ENCODE measurements at places on chromosomes 1 and 21. TPM values are rescaled to one million over a fixed set of nuclear protein-coding genes. Genes with fewer than 3 reads are reported as not detected.

DNA sequence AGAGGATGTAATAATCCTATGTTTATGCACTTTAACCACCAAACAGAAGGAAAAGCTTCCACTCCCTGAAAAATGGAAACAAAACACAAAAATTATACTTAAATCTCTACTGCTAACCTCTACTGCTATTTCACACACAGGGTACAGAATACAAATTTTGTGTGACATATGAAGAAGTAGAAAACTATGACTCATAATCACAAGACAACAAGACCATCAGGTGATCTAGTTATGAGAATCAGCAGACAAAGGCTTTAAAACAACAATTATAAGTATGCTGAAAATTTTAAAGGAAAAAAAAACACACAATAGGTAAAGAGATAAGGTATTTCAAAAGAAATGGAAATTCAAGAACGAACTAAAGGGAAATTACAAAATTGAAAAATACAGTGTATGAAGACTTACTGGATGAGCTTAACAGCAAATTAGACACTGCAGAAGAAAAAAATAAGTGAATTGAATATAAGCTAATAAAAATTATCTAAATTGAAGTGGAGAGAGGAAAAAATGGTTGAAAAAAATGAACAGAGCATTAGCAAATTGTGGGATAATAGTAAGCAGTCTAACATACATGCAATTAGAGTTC, 13.6 kb upstream of the NAV1 start:
- no peak overlapping the region for H3K4me3 ChIP-seq
- no peaks in the 10 kb centered on the region for H3K36me3 ChIP-seq
- no peaks in the 10 kb centered on the region for H3K27me3 ChIP-seq
- no peak for DNase-seq
- no peak overlapping the region for H3K27ac ChIP-seq

DNA sequence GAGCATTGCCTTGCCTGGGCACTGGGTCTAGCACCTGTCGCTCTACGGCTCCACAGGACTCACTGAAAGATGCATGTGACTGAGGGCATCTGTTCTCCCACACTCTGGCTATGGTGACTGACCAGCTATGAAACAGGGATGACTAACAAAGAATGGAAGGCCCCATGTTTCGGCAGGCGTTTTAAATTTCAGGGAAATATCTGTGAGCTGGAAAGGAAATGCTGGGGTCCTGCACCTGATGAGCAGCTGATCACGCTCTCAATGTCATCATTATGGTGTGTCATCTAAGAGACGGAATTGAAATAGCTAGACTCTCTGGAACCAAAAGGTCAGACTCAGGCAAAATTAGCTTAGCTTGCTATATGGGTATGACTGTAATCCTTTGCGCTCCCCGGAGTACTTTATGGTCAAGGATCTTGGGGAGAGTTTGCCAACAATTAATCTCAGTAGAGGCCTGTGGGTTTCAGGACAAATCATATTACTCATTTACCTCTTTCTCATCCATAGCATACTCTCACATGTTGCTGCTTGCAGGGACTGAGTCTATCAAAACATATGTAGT, 24.5 kb upstream of the PALMD start:
- H3K36me3 ChIP-seq = no peaks in the 10 kb centered on the region
- H3K4me1 ChIP-seq = no peaks in the 10 kb centered on the region
- H3K27ac ChIP-seq = peak overlapping the region; percentile 62
- DNase-seq = no peak

- no peak overlapping the region for H3K27ac ChIP-seq
- H3K36me3 ChIP-seq = no peaks in the 10 kb centered on the region
- H3K27me3 ChIP-seq = no peaks in the 10 kb centered on the region
- H3K4me3 ChIP-seq = no peak overlapping the region
Observed at GRCh38 chr1:125065092-125065820, 3880.5 kb downstream of the SRGAP2C start.

DNA sequence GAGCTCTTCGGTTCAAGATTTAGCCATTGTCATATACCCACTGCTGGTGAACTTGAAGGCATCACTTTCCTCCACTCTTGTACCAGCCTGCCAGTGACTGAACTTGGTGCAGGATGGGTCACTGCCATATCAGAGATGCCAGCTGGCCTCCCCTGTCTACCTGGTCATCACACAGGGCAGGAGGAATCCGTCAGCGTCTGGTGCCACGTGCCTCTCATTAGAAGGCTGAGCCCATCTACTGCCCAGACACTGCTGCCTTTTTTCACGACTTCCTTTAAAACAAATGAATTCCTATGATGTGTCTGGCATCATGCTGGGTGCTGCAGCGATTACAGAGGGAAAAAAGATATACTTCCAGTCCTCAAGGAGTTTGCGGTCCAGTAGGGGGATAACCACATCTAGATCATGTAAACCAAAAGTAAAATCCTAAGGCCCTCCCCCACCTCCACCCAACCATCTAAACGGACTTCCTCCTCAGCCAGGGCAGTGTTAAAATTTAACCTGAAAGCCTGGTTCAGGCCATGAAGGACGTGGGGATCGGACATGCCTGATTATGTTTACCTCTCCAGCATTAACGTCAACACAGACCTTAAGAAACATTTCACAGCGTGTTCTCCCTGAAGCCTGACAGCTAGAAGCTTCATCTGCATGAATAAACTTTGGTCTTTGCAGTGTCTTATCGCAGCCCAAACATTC, 29.2 kb upstream of the PDE9A start:
- H3K27me3 ChIP-seq = no peaks in the 10 kb centered on the region
- DNase-seq = no peak
- no peak overlapping the region for H3K4me3 ChIP-seq

- no peak overlapping the region for H3K27ac ChIP-seq
- DNase-seq = no peak
- peaks cover 4% of the 10 kb centered on the region for H3K4me1 ChIP-seq
- H3K4me3 ChIP-seq = no peak overlapping the region
- no peaks in the 10 kb centered on the region for H3K27me3 ChIP-seq
Observed at GRCh38 chr1:93798291-93798690, 80.7 kb downstream of the DNTTIP2 start.

GRCh38 chr1:216805233-216805632, 82.0 kb upstream of the ESRRG start:
- H3K4me3 ChIP-seq = peak overlapping the region; percentile 46
- DNase-seq = no peak
- H3K36me3 ChIP-seq = no peaks in the 10 kb centered on the region
- H3K4me1 ChIP-seq = peaks cover 11% of the 10 kb centered on the region
- H3K27me3 ChIP-seq = no peaks in the 10 kb centered on the region
- peak overlapping the region; percentile 74 for H3K27ac ChIP-seq

GRCh38 chr1:58823481-58824010, 39.7 kb upstream of the JUN start:
- no peak overlapping the region for H3K4me3 ChIP-seq
- no peak overlapping the region for H3K27ac ChIP-seq
- H3K4me1 ChIP-seq = no peaks in the 10 kb centered on the region
- no peaks in the 10 kb centered on the region for H3K27me3 ChIP-seq
- DNase-seq = no peak

GRCh38 chr1:240946926-240947325, 335.0 kb upstream of the GREM2 start:
- no peaks in the 10 kb centered on the region for H3K36me3 ChIP-seq
- H3K4me1 ChIP-seq = no peaks in the 10 kb centered on the region
- no peaks in the 10 kb centered on the region for H3K27me3 ChIP-seq
- no peak for DNase-seq

- no peak overlapping the region for H3K4me3 ChIP-seq
- H3K27me3 ChIP-seq = no peaks in the 10 kb centered on the region
- H3K4me1 ChIP-seq = no peaks in the 10 kb centered on the region
- H3K27ac ChIP-seq = no peak overlapping the region
- H3K36me3 ChIP-seq = no peaks in the 10 kb centered on the region
Observed at GRCh38 chr1:168360151-168361021, 79.7 kb downstream of the TBX19 start.

- H3K4me1 ChIP-seq = no peaks in the 10 kb centered on the region
- DNase-seq = no peak
- no peak overlapping the region for H3K27ac ChIP-seq
- H3K36me3 ChIP-seq = no peaks in the 10 kb centered on the region
- H3K27me3 ChIP-seq = no peaks in the 10 kb centered on the region
- H3K4me3 ChIP-seq = no peak overlapping the region
Observed at GRCh38 chr1:218867941-218868626, 305.6 kb upstream of the LYPLAL1 start.

DNA sequence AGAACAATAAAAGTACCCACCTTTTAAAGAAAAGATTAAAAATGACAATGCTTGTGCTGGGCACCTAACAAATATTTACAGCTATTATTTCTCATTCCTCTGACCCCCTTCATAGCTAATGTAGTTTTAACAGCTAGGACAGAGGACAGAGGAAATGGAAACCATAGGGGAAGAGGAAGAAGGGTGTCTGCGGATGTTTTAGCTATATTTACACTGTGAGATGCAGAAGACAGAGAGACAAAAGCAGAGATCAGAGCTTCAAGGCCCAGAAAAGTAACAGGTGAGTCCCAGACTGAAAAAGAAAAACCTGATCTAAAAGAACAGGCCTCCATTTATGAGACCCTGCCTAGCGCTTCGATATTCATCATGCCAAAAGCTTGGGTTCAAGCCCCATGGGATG, 72.0 kb downstream of the ZNF281 start:
- no peak overlapping the region for H3K4me3 ChIP-seq
- no peak overlapping the region for H3K27ac ChIP-seq
- DNase-seq = no peak
- H3K4me1 ChIP-seq = no peaks in the 10 kb centered on the region
- H3K27me3 ChIP-seq = no peaks in the 10 kb centered on the region

- no peak overlapping the region for H3K27ac ChIP-seq
- H3K36me3 ChIP-seq = no peaks in the 10 kb centered on the region
- no peaks in the 10 kb centered on the region for H3K27me3 ChIP-seq
Observed at GRCh38 chr1:27005648-27006496, 6.8 kb downstream of the TENT5B start.

- no peaks in the 10 kb centered on the region for H3K27me3 ChIP-seq
- no peak for DNase-seq
- no peaks in the 10 kb centered on the region for H3K4me1 ChIP-seq
- no peak overlapping the region for H3K4me3 ChIP-seq
- H3K27ac ChIP-seq = no peak overlapping the region
Observed at GRCh38 chr1:157403203-157403602, 149.1 kb downstream of the FCRL5 start.

DNA sequence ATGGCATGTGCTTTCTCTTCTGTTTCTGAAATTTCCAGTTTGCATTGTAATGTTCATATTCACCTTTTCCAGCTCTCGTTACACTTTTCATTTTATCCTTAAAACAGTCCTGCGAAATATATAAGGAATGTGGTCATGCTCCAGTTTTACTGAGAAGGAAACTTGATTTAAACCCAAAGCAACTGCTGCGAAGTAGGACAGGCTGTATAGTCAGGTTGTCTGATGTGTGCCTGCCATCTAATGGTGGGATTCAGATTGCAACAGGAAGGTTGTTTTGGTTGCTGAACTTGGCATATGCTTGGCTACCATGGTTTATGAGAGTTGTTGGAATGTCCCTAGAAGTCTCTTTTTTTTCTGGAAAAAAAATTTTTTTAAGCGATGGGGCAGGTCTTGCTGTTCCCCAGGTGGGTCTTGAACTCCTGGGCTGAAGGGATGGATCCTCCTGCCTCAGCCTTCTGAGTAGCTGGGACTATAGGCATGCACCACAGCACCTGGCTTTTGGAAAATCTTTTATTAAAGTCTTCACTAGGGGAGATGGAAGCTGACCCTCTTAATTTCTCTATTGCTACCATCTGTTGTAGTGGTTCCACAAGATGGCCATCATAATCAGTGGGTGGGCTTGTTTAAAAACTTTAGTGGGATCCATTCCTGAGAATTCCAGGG, 86.9 kb downstream of the UCK2 start:
- no peaks in the 10 kb centered on the region for H3K27me3 ChIP-seq
- peaks cover 9% of the 10 kb centered on the region for H3K36me3 ChIP-seq
- H3K4me3 ChIP-seq = no peak overlapping the region

GRCh38 chr1:206142011-206142410, 24.8 kb upstream of the AVPR1B start:
- H3K27me3 ChIP-seq = no peaks in the 10 kb centered on the region
- no peaks in the 10 kb centered on the region for H3K4me1 ChIP-seq
- H3K36me3 ChIP-seq = no peaks in the 10 kb centered on the region
- H3K27ac ChIP-seq = no peak overlapping the region
- no peak overlapping the region for H3K4me3 ChIP-seq
- DNase-seq = no peak

DNA sequence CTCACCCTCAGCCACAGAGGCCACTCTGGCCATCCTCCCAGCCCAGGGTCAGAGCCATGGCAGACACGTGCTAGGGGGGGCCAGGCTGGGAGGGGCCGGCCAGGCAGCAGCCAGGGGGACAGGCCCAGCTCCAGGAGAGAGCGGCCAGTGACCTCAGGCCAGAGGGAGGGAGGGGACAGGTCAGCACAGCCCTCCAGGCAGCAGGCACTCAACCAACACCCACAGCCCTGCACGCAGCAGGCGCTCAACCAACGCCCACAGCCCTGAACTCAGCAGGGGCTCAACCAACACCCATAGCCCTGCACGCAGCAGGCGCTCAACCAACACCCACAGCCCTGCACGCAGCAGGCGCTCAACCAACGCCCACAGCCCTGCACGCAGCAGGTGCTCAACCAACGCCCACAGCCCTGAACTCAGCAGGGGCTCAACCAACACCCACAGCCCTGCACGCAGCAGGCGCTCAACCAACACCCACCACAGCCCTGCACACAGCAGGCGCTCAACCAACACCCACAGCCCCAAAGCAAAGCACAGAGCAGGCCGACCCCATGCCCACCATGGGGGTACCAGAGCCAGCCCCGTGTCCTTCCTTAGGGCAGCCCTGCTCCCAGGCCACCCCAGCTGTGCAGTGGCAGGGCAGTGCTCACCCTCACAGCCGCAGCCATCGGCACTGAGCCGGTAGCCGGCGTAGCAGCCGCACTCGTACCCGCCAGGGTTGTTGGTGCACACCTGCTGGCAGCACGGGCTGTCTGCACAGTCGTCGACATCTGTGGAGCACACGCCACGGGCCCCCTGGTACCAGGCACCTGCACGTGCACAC, 55.9 kb downstream of the ARHGEF16 start:
- no peaks in the 10 kb centered on the region for H3K36me3 ChIP-seq
- no peak for DNase-seq
- H3K4me1 ChIP-seq = peaks cover under 1% of the 10 kb centered on the region
- no peak overlapping the region for H3K4me3 ChIP-seq
- no peak overlapping the region for H3K27ac ChIP-seq
- H3K27me3 ChIP-seq = no peaks in the 10 kb centered on the region

GRCh38 chr1:9235096-9235459, 504 bp downstream of the H6PD start:
- H3K4me3 ChIP-seq = peak overlapping the region; percentile 71
- peaks cover 73% of the 10 kb centered on the region for H3K4me1 ChIP-seq
- H3K36me3 ChIP-seq = no peaks in the 10 kb centered on the region
- H3K27me3 ChIP-seq = no peaks in the 10 kb centered on the region
- no peak for DNase-seq

DNA sequence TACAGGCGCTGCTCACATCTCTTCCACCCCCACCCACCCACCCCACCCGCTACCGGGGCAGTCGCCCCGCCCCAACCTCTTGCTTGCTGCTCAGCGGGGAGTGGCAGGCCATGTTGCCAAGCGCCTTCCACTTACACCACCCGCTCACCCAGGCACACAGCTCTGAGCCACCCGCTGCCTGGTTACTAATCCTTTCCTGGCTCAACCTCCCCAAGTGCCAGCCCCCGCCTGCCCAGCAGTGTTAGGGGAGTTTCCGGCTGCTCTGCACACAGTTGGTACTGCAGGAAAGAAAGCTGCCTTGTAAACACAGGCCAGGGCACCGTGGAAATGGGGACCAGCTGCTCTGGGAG, 56.2 kb downstream of the LACTBL1 start:
- H3K4me1 ChIP-seq = no peaks in the 10 kb centered on the region
- H3K36me3 ChIP-seq = no peaks in the 10 kb centered on the region

Gene LCE2A
- not detected for total RNA-seq

Gene GPR37L1
- total RNA-seq = not detected

Gene CR1
- 3.9 TPM for total RNA-seq

Gene DHRS3
- total RNA-seq = 41.2 TPM

Gene ESRRG
- total RNA-seq = 5.3 TPM

Gene CFHR2
- not detected for total RNA-seq

Gene AIM2
- 0.40 TPM for total RNA-seq

Data from psoas muscle (tissue), 8 donors.